ENCODE measurements at places on chromosomes 7 and 10.

- no peak for DNase-seq
Measured at GRCh38 chr10:364267-364775, 229.1 kb downstream of the ZMYND11 start.

- no peak for DNase-seq
Measured at GRCh38 chr10:18340496-18341051, 200.3 kb downstream of the CACNB2 start.

DNA sequence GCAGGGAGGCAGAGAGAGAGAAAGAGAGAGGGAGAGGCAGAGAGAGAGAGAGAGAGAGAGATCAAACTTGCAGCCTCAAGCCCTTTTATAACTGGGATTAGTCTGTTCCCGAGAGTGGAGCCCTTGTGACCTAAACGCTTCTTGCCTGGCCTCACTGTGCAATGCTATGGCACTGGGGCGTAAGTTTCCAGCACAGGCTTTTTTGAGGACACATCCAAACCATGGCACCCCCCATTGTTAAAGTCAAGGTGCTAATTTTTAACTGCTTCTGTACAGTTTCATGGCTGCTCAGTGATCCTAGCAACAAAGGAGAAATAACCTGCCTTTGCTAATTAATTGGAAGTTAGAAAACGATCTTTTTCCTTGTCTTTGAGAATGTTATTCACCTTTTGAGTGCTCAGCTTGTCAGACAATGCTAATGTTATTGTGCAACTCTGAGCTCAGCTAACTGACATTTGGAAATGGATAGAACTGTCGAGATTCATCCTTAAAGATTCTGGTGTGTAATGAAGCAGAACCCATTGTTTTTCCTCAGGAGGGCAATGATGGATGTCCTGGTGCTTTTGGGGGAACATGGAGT is 268.4 kb downstream of the GLRX3 start:
- no peak for DNase-seq

- DNase-seq = no peak
Measured at GRCh38 chr7:142855756-142856564, 1.1 kb downstream of the EPHB6 start.

GRCh38 chr10:99143011-99143410 is 92.6 kb downstream of the HPSE2 start:
- DNase-seq = no peak

GRCh38 chr7:13532028-13532753 is 457.3 kb downstream of the ETV1 start:
- DNase-seq = no peak

- no peak for DNase-seq
Measured at GRCh38 chr10:112456533-112456932, 9.5 kb downstream of the VTI1A start.

DNA sequence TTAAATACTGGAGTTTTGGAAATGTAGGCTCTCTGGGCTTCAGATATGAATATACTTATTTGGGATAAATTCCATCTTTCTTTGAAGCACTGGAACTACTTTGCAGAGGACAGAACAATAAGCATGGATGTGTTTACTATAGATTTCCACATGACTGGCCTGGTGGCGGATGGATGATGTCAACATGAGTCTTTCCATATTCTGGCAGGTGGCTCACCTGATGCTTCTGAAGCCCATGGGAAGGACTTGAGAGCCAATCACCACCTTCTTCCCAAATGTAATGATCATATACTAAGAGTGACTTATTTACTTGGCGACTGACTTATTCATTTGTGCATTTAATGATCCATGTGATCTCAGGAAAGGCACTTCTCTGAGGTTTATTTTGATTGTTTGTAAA is 110.5 kb downstream of the FANK1 start:
- DNase-seq = no peak

- no peak for DNase-seq
Measured at GRCh38 chr7:20236790-20237189, 19.6 kb upstream of the MACC1 start.

- no peak for DNase-seq
Measured at GRCh38 chr10:126021833-126022500, 125.6 kb downstream of the FANK1 start.

- DNase-seq = no peak
Measured at GRCh38 chr10:114545819-114546218, 112.3 kb downstream of the ABLIM1 start.

DNA sequence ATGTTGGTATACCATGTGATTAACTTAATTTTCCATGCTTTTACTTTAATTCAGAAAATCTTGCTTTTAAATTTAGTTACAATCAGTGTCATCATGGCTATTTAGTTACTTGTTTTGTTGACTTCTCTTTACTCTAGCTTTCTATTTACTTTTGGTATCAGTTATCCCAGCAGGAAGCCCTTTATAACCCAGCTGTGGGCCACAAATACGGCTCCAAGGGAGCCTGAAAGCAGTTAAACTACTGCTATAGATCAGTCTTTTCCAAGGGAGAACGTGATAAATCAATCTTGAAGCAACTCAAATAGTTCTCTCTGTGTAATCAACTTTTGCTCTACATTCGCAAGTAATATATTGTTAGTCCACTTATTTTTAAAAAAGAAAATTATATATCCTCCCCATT is 287.4 kb downstream of the CACNA2D1 start:
- no peak for DNase-seq

GRCh38 chr7:68787566-68787965 is 810.7 kb upstream of the AUTS2 start:
- DNase-seq = no peak

- no peak for DNase-seq
Measured at GRCh38 chr10:127813290-127813689, 76.3 kb downstream of the FOXI2 start.

- peak; percentile 3 for DNase-seq
Measured at GRCh38 chr7:2954433-2954853, 89.2 kb downstream of the CARD11 start.

GRCh38 chr7:2619116-2619515 is 12.7 kb upstream of the TTYH3 start:
- DNase-seq = no peak

DNA sequence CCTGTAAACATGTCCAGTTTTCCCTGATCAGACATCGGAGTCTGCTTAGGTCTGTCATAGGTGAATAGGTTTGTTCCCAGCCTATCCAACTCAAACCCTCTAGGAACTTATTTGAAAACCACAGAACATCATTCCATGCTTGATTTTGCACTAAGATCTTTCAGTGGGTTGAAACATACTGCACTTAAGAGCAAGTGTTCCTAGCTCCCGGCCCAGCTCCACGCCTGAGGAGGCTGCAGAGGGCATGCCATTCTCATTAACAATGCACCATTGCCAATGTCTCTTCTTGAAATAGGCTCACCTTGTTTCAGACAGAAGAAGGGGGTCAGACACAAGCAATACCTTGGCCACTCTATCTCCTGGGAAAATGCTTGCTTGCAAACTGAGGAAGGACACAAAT is 78.0 kb upstream of the EGR2 start:
- DNase-seq = no peak
